ENCODE measurements at places on chromosomes 4 and X.

DNA sequence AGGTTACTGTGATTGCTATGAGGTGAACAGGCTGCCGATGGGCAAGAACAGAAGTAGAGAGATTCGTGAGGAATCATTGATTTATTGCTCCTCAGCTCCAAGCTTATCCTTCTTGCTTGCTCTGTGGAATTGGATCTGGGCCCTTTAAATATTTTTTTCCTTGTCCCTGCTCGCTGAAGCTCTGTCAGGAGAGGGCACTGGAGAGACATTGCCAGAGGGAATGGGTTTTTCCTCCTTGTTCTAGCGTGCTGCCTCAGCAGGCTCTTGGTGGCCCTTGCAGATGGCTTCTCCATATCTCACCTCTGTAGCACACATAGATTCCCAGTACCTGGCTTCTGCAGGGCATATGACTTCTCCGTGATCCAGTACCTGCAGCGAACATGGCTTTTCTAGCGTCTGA is 67.4 kb downstream of the CNGA2 start:
- no peak for DNase-seq

DNA sequence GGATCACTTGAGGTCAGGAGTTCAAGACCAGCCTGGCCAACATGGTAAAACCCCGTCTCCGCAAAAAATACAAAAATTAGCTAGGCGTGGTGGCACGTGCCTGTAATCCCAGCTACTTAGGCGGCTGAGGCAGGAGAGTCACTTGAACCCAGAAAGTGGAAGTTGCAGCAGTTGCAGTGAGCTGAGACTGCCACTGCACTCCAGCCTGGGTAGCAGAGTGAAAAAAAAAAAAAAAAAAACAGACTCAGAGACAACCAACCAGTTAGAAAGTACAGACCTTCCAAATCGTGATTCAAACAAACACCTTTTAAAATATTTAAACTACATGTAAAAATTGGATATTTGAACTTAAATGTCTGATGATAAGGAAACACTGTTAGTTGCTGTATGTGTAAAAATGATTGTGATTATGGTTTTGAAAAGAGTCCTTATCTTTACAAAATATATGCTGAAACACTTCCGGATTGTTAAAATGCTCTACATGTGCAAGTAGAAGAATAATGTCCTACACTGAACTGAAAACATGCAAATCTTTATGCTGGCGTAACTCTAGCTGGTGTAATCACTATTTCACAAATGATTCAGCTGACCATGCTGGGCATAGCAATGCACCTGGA is 37.8 kb downstream of the SH3KBP1 start:
- no peak for DNase-seq

GRCh38 chr4:1622956-1623355 is 61.2 kb downstream of the FAM53A start:
- DNase-seq: no peak

- no peak for DNase-seq
Observed at GRCh38 chr4:11505221-11505971, 76.7 kb upstream of the HS3ST1 start.

- DNase-seq: no peak
Observed at GRCh38 chr4:93730760-93731159, 97.8 kb upstream of the ATOH1 start.

- DNase-seq: no peak
Observed at GRCh38 chr4:16222957-16223527, 3.2 kb downstream of the TAPT1 start.

DNA sequence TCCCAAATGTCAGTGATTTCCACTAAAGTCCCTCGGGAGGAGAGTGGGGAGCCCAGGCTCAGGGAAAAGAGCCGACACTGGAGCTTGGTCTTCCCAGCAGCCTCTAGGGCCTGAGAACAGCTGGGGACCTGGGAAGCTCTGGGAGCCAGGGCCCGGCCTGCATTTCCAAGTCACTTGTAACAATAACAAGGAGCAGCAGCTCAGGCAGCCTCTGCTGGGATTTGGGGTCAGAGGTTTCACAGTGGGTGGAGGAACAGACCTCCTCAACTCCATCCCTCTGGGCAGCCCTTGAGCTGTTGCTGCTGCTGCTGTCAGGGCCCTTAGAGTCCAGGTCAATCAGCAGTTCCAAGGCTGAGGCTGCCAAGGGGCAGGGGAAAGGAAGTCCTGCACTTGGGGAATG is 11.1 kb downstream of the STARD8 start:
- DNase-seq: no peak

- DNase-seq: no peak
Observed at GRCh38 chrX:15512401-15512965, 11.9 kb downstream of the BMX start.

DNA sequence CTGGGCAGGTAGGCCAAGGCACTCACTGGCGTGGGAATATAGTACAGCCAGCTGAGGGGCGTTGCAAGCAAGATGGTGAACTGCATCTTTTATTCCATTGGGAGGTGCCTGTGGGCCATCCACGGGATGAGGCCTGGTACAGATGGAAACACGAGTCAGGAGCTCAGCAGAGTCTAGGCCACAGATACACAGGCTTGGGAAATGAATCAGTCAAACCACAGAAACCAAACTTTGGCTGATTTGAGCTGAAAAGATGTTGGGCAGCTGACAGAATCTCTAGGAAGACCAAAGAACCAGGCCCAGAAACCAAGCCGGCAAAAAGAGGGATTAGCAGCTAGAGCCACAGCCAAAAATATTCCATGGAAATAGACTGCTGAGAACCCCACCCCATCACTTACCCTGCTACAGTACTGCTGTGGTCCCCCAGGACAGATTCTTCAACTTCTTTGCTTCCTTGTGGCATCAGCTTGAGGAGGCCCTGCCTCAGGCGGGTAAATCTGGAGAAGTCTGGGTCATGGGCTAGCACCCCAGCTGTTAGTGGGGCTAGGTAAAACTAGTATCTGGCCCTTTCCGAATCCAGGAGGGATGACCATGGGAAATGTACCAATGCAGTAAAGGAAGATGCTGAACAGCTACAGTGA is 75.4 kb downstream of the TMEM131L start:
- no peak for DNase-seq

- no peak for DNase-seq
Observed at GRCh38 chrX:40922307-40922706, 162.9 kb upstream of the USP9X start.
